Thyroid gland (tissue), 4 donors: ENCODE measurements at places on chromosomes 11 and 22. TPM values are rescaled to one million over a fixed set of nuclear protein-coding genes. Genes with fewer than 3 reads are reported as not detected.

DNA sequence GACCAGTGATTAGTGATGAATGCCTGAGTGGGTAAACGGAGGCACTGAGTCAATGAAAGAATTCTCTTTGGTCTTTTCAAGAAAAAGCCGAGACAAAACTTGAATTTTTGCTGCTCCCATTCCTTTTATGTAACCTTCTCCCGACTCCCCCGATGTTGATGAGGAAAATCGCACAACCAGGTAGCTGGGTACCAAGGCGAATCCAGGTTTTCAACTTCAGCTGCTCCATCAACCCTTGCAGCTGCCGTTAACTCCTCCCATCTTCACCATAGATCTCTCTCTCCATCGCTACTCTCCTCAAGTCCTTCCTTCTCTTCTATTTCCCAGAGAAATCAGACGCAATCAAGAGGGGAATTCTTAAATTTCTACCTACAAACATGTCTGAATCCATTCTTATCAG lies 611 bp upstream of the USP2 start:
- DNase-seq: no peak

Gene CD248
- 24.8 TPM for total RNA-seq

Gene GTSE1
- 0.22 TPM for total RNA-seq

DNA sequence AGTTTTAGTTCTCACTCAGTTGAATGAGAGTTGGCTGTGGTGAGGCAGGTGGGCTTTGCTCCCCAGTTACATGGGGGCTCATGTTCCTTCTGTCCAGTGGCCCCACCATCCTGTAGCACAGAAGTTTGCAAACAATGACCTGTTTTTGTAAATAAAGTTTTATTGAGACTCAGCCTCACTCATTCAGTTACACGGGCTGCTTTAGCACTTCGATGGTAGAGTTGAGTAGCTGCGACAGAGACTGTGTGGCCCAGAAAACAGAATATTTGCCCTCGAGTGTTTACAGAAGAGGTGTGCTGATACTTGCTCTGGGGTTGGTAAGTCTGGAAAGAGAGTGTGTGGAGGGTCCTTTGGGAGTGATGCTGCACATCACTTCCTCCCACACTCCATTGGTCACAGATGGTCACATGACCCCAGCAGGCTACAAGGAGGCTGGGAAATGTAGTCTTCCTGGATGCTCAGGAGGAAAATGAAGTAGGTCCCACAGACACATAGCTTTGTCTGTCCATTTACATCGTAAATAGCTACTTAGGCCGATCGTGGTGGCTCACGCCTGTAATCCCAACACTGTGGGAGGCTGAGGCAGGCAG lies 34.6 kb downstream of the IFT27 start:
- DNase-seq: no peak

GRCh38 chr11:12193515-12194336 lies 83.3 kb downstream of the MICAL2 start:
- DNase-seq: no peak

DNA sequence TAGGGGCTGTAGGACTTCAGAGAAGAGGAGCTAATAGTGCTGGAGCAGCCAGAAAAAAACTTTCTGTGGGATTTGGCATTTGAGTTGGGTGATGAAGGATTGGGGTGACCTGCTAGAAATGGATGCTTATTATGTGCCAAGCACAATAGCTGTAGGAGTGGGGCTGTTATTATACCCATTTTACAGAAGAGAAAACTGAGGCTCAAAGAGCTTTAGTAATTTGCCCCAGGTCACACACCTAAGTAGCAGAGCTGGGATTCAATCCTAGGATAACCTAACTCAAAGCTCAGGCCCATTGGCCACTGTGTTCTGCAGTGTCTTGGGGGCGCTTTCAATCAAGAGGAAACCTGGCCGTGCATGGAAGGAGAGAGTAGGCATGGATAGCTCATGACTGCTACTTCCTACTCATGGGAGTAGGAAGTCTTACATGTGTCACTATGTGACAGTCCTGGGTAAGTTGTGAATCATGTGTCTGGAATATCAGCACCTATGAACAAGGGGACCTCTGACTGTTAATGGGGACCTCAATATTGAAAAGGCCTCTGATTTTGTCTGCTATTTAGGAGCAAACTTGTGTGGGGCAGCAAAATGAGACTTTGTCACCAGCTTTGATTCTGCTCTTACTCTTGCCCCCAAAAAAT lies 6.1 kb upstream of the ELF5 start:
- no peak for DNase-seq

Gene NECTIN1
- total RNA-seq: 5.3 TPM

- DNase-seq: no peak
Measured at GRCh38 chr22:21032868-21033688, 717 bp upstream of the SLC7A4 start.
